Gastroesophageal sphincter (tissue), 4 donors: ENCODE measurements at places on chromosomes 2 and 18. TPM values are rescaled to one million over a fixed set of nuclear protein-coding genes. Genes with fewer than 3 reads are reported as not detected.

GRCh38 chr2:139228276-139228675 lies 448.1 kb upstream of the NXPH2 start:
- no peak for ATAC-seq

DNA sequence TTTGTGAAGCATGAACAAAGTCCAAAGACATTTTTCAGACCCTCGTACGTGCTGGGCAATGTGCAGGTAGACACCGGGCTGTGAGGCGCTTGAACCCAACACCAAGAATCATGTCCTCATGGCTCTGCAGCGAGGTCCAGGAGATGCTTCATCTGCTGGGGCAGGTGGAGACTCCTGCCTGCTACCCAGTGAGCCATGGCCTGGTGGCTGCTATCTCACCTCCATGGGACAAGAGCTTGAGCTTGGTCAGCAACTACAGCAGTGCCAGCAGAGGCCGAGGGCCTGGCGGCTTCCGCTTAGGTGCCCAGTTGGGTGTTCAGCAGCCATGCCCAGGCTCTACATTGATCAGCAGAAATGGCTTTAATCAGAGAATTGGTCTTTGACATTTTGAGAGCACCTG lies 281.0 kb upstream of the HS6ST1 start:
- ATAC-seq, result no peak

GRCh38 chr18:47987388-47987699 lies 56.9 kb upstream of the SMAD2 start:
- ATAC-seq, result no peak

ICA1L gene
- total RNA-seq, result 40.8 TPM

ARHGEF33 gene
- total RNA-seq, result 1.2 TPM

ALK gene
- total RNA-seq, result 0.94 TPM

DNA sequence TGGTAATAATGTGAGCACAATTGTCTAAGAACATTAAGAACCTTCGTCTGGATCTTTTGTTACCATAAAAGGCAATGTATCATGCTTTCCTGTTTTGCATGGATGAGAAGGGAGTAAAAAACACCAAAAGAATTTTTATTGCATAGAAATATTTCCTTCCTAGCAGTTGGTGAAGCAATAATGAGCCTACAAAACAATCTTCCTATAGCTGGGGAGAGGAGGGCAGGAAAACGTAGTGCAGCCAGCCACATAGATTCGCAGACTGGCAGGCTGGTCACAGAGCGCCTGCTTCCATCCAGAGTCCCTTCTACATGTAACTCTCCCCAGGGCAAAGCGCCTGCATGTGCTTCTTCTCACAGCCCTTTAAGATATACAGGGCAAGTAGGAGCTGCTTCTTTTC lies 190.4 kb downstream of the BABAM2 start:
- ATAC-seq, result peak; percentile 28

REG3G gene
- total RNA-seq, result not detected

IL1R2 gene
- 6.1 TPM for total RNA-seq

DNA sequence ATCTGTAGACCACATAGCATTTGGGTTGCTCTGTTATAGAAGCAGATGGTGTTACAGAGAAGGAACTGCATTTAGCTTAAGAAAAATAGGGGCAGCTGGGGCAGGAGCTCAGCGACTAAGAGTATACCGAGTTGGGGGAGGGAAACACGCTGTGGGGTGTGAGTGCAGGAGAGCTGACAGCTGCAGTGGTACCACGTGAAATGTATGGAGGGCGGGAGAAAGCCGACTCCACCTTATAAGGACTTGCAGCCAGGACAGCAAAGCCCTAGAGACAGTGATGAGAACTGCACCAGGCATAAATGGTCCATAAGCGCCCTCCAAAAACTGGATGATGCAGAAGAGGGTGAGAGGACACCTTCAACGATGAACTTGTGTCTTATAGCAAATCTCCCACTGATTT lies 237.6 kb downstream of the PRKCE start:
- peak; percentile 55 for ATAC-seq

GRCh38 chr18:35481960-35482366 lies 15.8 kb downstream of the INO80C start:
- no peak for ATAC-seq

DNA sequence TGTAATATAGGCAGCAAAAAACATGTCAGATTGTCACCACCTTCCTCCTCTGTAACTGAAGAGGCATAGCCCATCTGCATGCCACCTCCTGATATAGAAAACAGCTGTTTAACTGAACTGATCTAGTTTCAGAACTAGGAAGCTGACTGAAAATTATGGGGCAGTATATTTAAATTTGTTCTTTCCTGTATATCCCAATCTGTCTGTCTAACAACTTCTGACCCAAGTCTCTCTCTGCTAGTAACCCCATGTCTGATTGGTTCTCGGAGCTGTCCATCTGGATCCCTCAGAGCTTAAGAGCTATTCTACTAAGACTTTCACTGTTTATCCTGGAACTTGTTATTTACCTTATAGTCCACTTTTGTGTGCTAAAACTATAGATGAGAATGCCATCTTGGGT lies 68.2 kb upstream of the SLC35G4 start:
- ATAC-seq, result no peak

GRCh38 chr2:69995511-69995910 lies 34.1 kb upstream of the ASPRV1 start:
- ATAC-seq, result no peak

- no peak for ATAC-seq
Observed at GRCh38 chr2:219698748-219699439, 71.5 kb downstream of the SLC4A3 start.
